ENCODE measurements at places on chromosomes 5 and 9. TPM values are rescaled to one million over a fixed set of nuclear protein-coding genes. Genes with fewer than 3 reads are reported as not detected.
A peak's percentile ranks its signal among the peaks of the same experiment; 100 is the strongest.

GRCh38 chr5:129342796-129343195, 117.3 kb upstream of the ADAMTS19 start:
- no peak for DNase-seq

- DNase-seq, result no peak
Observed at GRCh38 chr5:109496112-109496511, 86.3 kb upstream of the PJA2 start.

DNA sequence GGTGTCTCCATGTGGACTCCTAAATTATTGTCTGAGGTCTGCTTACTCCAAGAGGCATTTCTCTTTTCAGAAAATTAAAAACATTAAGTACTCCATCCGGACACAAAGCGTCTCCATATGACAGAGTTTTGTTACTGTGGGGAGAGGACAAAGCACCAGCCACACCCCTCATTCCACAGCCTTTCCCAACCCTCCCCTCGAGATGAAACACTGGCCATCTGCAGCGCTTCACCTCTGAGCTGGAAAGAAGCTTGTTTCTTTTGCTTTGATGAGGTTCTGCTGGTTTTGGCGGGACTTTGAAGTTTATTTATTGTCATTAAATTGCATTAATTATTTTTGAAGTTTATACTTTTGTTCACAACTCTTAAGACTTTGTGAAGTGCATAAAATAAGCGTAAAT, 27.6 kb upstream of the NKD2 start:
- DNase-seq, result peak; percentile 42

DNA sequence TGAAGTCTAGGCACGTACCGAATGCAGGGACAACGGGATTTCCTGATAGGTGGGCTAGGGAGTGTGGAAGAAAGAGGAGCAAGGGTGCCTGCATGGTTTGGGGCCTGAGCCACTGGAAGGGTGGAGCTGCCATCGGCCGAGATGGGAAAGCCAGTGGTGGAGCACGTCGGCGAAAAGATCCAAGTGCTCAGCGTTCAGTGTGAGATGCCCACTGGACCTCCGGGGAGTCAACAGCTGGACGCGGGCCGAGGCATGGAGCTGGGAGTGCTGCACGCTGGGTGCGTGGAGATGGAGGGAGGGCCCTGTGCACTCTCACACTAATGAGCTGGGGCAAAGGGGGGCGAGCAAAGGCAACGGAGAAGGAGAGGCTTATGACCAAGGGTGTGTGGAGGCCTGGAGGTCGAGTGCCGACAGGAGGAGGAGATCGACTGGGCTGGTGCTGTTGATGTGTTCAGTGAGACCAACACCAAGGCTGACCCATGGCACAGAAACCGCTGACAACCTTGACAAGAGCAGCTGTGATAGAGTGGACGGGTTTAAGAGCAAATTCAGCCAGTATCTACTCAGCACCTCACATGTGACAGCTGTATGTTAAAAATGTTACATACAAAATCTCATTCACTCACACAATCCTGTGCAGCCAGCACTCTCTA, 85.7 kb downstream of the STK10 start:
- no peak for DNase-seq

- no peak for DNase-seq
Observed at GRCh38 chr5:78763659-78764189, 115.2 kb upstream of the LHFPL2 start.

- DNase-seq, result no peak
Observed at GRCh38 chr5:155418960-155419579, 405.5 kb downstream of the KIF4B start.

- no peak for DNase-seq
Observed at GRCh38 chr5:126359884-126360283, 63.3 kb upstream of the GRAMD2B start.

DNA sequence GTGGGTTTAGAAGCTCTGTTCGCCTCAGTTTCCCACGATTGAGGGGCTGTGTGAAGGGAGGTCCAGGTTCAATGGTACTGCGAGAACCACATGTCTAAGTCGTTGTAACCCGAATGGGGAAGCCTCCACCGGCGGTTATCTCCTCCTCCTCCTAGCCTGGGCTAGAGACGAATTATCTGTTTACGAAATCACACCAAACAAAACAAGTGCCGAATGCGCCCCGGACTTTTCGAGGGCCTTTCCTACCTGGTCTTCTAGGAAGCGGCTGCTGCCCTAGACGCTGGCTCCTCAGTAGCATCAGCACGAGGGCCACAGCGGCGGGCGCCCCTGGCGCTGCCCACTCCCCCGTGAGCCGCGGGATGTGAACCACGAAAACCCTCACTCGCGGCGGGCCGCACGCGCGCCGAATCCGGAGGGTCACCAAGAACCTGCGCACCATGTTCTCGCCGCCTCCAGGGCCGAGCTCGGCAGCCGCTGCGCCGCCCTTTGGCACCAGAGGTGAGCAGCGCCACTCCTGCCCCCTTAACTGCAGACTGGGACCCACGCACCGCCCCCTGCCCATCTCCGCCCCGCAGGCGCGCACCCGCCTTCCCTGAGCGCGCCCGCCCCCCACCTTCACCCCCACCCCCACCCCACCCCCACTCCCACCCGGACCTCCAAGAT, at the start of gene CDKN2A:
CDKN2A (minus strand) TSS at position 500 of the 663 bp plus-strand sequence.
- DNase-seq, result peak; percentile 69

BTF3 gene
- total RNA-seq, result 885 TPM

DNA sequence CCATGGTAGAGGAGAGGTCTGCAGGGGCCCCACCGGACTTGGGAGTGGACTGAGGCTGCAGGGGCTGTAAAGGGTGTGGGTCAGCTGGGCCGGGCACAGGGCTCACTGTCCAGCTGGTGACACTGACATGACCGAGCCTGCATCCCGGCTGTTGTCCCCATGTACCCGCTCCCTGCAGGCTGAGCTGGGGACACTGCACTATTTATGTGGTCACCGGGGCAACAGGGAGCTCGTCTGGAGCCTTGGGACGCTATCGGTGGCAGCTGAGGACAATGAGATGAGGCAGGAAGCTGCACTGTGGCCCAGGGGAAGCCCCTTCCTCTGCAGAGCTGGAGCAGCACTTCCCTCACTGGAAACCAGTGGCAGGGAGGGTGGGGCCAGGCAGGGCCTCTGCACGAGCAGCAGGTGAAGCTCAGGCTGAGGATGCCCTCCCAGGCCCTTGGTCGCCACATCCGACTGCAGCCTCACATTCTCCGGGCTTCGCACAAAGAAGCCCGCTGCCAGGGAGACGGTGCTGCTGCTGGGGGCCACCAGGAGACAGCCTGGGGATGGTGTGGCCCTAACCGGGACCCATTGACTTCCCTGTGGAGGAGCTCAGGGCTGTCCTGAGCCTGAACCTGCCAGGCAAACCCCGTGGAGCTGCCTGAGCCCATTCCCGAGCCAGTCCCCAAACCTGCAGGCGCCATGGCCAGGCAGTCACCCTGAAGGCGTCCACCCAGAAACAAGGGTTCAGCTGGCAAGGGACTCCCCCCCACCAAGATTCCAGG, 26.4 kb downstream of the ZDHHC11B start:
- DNase-seq, result peak; percentile 81

GRCh38 chr9:74499111-74499601, 2.0 kb downstream of the RORB start:
- DNase-seq, result peak; percentile 21

PRRC1 gene
- 58.9 TPM for total RNA-seq

- DNase-seq, result peak; percentile 62
Observed at GRCh38 chr5:134070725-134071613, 43.5 kb upstream of the TCF7 start.

SYNPO gene
- 1.3 TPM for total RNA-seq

DNA sequence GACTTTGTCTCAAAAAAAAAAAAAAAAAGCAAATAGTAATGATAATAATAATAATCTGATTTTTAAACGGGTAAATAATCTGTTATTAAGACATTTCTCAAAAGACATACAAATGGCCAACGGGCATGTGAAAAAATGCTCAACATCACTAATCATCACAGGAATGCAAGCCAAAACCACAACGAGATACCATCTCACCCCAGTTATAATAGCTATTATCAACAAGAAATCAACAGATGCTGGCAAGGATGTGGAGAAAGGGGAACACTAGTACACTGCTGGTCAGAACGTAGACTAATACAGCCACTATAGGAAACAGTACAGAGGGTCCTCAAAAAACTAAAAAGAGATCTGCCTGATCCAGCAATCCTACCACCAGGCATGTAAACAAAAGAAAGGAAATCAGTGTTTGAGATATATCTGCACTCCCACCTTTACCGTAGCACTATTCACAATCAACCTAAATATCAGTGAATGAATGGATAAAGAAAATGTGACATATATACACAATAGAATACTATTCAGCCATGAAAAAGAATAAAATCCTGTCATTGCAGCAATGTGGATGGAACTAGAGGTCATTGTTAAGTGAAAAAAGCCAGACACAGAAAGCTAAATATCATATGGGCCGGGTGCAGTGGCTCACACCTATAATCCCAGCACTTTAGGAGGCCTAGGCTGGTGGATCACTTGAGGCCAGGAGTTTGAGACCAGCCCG, 24.9 kb downstream of the VAV2 start:
- DNase-seq, result no peak

DNA sequence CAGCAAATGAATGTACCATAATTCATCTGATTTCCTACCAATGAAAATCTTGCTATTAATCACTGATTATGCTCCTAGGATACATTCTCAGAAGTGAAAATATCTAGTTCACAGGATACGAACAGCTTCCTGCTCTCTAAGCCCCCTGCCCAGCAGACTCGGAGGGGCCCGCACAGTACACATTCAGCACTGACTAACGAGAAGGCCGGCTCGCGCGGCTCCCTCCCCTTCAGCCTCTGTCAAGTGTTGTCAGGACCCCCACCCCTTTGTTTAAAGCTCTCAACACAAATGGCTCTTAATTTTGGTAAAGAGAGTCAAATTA, 82.0 kb downstream of the PRRT1B start:
- DNase-seq, result no peak

- DNase-seq, result no peak
Observed at GRCh38 chr9:136858844-136859757, 7.0 kb downstream of the MAMDC4 start.

DNA sequence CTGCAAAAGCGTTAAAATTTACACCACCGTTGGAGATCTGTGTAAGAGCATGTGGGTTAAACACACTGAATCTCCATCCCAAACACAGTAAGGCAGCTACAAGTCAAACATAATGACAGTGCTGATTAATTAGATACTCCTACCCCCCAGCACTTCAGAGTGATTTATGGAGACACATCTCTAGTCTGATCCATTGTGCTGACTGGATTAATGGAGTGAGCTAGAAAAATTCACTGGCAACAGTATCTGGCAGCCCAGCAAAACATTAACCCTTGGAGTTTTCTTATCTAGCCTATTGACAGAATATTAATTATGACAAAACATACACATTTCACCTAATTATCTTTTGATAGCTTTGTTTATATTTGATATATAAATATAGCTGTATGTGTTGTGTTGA, 188.6 kb upstream of the ISL1 start:
- no peak for DNase-seq

CNTFR gene
- 37.2 TPM for total RNA-seq

Data from neural progenitor cell (in vitro differentiated cells).